ENCODE measurements at places on chromosomes 16 and 17.
A peak's percentile ranks its signal among the peaks of the same experiment; 100 is the strongest.

DNA sequence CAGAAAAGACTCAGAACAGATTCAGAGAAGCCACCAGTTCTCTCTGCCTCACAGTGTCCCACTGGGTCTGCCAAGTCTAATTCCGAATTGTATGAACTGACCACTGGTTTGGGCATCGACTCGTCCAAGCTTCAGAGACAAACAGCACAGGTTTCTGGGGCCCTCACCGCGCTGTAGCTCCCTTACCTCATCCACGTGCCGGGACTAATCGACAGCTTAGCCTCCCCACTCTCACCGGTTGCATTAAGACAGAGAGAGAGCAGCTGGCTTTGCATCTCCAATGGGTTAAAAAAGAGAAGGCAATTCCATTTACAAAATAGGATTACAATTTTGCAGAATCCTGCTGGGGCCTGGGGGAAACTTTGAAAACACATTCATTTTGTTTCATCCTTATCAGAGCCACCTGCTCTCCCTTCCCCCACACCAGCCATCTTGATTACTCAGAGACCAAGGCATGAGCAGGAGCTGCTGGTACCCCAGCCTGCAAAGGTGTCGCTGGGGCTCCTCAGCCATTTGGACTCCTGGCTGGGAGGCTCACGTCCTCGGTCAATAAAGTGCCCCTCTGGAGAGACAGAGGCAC, 95.3 kb upstream of the RPL38 start:
- DNase-seq = no peak

DNA sequence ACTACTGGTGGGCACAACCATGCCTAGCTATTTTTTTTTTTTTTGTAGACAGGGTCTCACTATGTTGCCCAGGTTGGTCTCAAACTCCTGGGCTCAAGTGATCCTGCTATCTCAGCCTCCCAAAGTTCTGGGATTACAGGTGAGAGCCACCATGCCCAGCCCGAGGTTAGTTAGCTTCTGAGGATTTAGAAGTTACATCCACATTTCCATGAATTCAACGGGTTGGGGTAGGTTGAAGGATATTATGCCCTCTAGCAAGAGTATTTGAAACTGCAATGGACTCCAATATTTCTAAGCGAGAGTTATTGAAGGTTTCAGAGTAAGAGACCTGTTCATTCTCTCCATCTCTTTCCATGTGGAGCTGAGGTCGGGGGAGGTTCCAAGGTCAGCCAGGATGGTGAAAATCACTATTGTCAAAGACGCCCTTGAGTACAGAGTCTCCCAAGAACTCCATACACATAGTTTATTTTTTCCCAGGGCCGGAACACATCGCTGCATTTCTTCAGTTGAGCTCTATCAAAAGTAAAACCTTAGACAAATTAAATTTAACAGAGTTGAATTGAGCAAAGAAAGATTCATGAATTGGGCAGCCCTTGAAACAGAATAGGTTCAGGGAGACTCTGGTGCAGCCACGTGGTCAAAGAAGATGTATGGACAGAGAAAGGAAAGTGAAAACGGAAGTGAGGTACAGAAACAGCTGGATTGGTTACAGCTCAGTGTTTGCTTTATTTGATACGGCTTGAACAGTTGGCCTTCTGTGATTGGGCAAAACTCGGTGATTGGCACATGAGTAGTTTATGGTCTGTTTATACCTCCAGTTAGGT, 19.0 kb upstream of the ITPRIPL2 start:
- no peak for DNase-seq

DNA sequence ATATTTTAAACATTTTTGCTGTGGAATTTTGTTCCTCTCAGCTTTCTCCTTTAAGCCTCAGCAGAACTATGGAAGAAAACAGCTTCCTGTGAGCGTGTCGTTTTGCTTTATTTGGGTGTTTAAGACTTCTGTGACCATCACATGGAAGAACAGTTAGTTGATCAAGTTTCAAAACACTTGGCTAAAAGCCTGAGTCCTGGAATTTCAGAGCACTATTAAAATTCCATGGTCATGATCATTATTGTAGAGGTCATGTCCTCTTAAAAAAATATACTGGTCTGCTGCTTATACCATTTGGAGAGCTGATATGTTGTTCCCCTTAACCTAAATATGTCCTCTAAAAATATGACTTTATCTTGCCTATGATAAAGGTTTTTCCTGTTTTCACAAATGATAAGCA, 12.6 kb upstream of the CDR2 start:
- no peak for DNase-seq

GRCh38 chr17:4358154-4358553, 8.3 kb downstream of the UBE2G1 start:
- no peak for DNase-seq

GRCh38 chr16:73064212-73064993, 16.5 kb upstream of the ZFHX3 start:
- no peak for DNase-seq

DNA sequence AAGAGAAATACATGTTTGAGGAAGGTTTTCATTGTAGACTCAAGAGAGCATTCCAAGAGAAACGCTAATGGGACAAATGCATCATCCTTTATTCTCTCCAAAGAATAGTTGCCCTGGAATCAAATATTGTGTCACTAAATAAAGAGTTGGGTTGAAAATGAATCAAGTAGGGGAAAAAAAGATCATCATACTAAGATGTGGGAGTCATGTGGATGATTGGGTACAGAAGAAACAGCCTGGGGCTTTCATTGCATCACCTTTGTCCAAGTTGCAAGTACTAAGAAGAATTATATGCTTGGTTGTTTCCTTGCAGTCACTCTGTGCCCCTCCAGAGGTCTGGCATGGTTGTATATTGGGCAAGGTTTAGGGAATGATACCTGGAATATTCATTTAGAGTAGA, 658.9 kb downstream of the TOX3 start:
- no peak for DNase-seq

DNA sequence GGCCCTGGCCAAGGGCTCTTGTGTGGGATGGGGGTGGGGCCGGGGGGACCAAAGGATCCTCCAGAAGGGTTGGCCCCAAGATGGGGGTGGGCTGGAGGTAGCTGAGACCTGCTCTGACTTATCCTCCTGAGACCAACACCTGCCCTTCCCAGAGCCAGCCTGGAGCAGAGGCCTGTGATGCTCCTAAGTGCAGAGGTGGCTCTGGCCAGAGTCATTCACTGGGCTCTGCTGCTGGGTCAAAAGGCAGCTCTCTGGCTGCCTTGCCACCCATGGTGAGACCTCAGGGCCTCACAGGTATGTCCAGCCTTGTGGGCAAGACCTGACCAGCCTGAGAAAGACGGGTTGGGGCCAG, 393 bp downstream of the SERPINF2 start:
- DNase-seq = no peak

DNA sequence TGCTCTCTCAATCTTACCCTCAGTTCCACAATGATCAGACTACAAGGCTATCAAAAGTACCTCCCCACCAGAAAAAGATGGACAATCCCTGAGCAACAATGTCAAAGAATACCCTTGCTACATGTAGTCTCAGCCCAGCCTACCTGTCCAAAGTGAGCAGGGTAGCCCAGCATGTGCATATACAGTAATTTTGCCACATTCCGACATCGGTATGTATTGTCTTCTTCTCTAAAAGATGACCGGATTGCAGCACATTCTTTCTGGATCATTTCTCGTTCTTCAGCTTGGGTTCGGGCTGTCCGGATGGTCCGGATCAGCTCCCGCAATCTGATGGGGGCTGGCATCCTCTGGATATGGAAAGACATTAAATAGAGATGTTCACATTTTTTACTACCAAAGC, 19.5 kb downstream of the AP1G1 start:
- DNase-seq = no peak

DNA sequence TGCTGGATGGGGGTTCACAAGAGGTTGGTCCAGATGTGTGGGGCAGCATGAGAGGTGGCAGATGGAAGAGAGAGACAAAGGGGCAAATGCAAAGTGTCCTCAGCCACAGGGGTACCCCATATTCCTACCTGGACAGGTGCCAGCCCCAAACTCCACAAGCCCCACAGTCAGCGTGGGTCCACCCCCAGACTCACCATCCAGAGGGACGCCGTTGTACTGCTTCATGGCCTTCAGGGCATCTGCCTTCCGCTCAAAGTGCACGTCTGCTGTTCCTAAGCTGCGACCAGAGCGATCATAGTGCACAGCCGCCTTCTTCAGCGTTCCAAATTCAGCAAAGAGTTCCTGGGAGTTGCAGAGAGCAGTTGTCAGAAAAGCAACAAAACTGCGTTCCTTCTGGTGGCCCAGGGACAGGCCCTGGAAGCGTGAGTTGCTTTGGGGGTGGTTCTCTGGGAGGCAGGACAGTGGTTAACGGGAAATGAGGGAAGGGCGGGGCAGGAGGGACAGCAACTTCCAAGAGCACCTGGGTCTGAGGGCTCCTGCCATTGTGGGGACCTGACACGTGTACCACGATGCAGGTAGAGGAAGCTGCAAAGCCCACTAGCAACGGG, 2.3 kb downstream of the ALYREF start:
- no peak for DNase-seq

DNA sequence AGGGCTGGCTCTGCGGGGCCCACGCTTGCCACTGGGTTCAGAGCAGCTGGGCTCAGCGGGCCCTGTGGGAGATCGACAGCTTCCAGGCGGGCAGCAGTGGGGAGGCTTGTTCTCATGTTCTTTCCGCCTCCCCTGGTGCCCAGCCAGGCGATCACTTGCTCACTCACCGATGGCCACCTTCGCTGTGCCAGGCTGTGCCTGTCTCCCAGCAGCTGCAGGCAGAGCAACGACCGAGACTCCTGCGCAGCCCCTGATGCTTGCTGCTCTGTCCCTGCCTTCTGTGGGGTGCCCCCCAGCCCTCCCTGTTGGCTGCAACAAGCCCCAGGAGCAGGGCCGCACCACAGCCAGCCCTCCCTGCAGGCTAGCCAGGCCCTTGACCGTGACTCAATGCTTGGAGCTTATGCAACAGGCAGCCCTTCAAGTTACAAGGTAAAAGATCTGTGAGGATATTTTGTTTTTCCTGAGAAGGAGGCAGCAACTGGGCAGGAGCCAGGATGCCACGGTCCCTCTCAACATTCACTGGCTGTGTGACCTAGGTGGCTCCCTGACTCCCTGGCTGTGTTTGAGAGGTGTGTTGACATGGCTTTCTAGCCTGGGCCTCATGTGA, 9.6 kb upstream of the SPNS2 start:
- DNase-seq = no peak

DNA sequence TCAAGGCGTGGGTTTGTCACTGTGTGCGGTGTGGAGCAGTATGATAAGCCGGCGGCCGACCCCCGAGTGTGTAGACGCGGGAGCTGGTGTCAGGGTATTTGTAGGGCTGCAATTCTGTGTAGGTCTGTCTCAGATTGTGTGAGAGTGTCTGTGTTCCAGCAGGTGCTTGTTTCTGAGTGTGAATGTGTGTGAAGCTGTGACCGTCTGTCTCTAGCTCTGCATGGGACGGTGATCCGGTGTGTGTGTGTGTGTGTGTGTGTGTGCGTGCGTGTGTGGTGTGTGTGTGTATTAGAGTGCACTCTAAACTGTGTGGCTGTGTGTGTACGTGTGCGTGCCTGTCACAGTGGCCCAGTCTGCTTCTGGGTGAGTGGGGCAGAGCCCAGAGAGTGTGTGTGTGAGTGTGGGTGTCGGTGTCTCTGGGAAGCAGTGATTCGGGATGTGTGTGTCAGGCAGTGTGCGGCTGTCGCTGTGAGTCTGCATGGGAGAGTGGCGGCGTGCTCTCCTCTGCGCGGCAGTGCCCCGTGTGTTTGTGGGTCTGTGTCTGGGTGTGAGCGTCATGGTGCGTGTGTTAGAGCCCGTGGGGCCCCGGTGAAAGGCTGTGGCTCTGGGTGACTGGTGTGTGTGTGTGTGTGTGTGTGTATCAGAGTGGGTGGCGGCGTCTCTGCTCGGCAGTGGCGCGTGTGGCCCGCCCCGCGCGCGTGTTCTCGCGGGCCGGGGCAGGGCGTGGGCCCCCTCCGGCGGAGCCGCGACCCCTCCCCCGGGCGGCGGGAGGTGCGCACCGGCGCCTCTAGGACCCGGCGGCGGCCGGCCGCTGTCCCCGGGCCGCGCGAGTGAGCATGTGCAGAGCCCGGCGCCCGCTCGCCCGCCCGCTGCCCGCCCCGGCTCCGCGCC, at the start of gene WSCD1:
Gene WSCD1, plus strand, starts transcription at position 841 of the 891 bp plus-strand sequence. CDS start 10,280 bp downstream, outside the sequence.
- peak; percentile 25 for DNase-seq

DNA sequence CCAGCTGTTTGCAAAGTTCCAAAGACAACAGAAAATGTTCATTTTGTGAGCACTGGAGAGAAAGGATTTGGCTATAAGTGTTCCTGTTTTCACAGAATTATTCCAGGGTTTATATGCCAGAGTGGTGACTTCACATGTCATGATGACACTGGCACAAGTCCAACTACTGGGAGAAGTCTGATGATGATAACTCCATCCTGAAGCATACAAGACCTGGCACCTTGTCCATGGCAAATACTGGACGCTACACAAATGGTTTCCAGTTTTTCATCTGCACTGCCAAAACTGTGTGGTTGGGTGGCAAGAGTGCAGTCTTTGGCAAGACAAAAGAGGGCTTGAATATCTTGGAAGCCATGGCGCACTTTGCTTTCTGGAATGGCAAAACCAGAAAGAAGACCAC, 385.0 kb downstream of the CDH11 start:
- DNase-seq = no peak

GRCh38 chr17:75490173-75490743, 25.1 kb downstream of the CASKIN2 start:
- DNase-seq = no peak

DNA sequence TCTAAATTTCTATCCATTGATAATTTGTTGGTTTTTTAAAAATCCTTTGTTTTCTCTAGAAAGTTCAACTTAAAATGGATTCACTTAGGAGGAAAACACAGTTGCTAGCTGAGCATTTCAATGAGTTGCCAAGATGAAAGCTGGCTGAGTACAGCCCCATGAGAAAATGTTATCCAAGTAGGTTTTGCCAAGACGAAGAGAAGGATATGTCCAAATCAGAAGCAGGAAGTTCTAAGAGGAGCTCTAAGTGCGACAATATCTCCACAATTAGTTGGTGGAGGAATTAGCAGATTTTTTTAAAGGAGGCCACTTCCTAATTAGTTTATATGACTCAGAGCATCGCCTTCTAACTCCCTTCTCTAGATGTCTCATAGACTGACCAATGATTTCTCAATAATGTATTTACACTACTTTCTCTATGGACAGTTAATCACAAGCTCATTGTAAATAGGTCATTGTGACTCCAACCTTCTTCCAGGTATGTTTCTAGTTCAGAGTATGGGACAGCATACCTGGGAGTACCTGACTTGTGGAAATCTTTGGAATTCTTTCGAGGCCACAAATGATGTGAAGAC, 873.3 kb upstream of the SOX9 start:
- no peak for DNase-seq

- no peak for DNase-seq
Observed at GRCh38 chr17:4693416-4693815, 10.5 kb downstream of the PELP1 start.

- no peak for DNase-seq
Observed at GRCh38 chr16:67399749-67400704, 6.7 kb upstream of the TPPP3 start.

DNA sequence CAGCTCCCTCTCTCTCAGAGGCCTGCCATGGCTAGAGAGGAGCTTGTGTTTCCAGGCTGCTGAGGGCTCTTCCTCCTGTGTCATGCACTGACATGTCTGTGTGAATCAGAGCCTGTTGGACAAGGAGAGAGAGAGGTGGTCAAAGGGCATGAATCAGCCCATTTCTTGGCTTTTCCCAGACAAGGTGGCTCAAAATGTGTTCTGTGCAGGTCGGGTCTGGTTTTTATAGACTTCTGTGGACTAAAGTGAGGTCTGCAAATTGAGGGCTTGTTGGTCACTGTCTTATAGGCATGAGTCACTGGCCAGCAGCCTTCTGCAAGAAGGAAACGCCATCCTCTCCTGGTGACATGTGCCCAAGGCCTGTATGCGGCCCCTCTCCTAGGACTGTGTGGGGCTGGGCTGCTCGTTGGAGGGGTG, 97.9 kb downstream of the FOXL1 start:
- DNase-seq = no peak
